Endothelial cell of umbilical vein (primary cell): ENCODE measurements at places on chromosomes 3 and 15.

GRCh38 chr15:50148362-50148963 lies 29.4 kb upstream of the ATP8B4 start:
- DNase-seq, result peak; percentile 61

- no peak for DNase-seq
These were observed 14.7 kb upstream of the MBNL1 start for GRCh38 chr3:152254041-152254440.

DNA sequence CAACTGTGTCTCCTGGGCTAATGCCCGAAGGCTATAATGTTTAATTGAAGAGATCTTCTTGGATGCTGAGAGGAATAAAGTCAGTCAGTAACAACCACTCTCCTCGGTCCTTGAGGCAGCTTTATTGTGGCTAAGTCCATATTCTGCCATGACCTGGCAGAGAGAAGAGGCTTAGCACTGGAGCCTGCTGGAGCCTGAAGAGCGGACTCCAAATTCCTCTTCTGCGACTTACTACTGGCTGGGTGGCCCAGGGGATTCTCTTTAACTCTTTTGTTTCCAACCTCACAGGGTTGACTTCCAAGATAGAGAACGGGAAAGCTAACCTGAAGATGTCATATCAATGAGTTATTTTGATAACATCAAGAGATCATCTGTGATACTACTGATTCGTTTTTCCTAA lies 71.1 kb downstream of the MYO1E start:
- DNase-seq, result no peak

GRCh38 chr15:68295014-68295805 lies 17.7 kb downstream of the FEM1B start:
- no peak for DNase-seq

DNA sequence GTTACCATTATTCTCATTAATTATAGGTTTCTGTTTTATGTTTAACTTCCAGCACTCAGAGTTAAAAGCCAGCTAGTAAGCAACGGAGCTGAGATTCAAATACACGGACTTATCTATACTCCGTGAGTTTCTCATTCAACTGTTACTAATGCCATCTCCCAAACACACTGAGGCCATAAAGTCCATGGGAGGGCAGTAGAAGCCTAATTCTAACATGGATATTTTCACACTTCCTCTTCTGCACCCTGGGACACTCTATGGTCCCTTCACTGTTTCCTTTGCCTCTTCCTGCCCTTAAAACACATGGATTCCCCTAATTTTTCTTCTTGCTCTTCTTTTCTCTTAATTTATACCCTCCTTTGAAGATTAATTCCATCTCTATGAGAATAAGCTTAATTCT lies 245.0 kb downstream of the KLF13 start:
- no peak for DNase-seq

DNA sequence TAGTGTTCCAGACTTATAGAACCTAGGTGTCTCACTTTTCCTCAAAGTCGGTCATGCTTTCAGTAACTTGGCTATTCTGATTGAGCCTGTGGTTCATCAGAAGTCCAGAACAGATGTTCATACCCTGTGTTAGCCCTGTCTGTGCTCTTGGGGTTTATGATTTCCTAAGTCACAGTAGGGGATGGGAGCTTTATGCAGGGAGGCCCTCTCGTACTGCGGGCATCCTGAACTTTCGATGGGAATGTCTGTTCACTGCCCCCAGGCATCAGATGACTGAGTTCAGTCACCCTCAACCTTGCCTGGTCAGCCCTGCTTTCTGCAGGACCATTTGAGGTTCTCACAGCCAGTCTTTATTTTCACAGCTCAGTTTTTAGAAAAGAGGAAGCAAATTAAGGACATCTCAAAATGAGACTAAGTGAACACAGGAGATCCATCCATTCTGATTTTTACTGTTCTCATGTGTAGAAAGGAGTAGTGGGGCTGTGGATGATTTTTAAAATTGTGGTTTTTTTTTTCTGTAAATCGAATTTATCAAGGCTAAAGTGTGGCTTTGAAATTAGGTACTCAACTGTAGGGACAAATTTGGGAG lies 71.3 kb downstream of the CMTM8 start:
- no peak for DNase-seq

DNA sequence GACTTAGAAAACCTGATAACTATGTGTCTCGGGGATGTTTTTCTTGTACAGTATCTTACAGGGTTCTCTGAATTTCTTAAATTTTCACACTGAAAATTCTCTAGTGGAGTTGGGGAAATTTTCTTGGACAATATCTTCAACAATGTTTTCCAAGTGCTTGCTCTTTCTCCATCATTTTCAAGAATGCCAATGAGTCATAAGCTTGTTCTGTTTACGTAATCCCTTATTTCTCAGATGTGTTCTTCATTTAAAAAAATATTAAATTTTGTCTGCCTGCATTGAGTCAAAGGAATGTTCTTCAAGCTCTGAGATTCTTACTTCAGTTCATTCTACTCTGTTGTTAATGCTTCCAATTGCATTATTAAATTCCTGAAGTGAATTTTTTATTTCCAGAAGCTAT lies 21.9 kb upstream of the PLSCR2 start:
- no peak for DNase-seq

DNA sequence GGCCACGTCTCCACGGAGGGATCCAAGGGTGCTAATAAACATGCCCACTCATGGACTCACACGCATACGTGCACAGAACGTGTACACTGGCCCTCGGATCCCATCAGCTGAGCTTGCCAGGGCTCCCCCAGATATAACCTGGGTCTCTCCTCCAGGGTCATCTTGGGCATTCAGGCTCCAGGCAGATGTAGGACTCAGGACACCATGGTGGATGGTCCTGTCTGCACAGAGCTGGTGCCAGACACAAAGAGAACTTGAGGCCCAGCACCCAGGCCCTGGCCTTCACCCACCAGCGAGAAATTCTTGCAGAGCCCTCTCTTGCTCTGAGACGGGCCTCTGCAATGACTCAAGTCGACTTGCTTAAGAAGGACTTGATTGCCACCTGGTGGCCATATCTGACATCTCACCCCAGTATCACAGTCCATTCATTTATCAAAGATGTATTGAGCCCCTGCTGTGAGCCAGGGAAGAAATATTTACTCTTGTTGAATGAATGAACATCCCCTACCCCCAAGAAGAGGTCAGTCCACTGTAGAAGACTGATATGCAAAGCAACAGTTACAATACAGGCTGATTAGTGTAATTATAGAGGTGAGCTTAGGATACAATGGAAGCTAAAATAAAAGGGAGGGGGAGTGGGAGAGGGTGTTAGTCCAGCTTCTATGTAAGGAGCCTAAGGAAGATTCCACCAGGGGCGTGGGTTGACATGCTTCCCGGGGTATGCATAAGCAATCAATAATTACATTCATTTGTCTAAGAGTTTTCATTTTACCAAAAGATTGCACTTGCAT lies 34.2 kb upstream of the VPS8 start:
- DNase-seq, result peak; percentile 85

DNA sequence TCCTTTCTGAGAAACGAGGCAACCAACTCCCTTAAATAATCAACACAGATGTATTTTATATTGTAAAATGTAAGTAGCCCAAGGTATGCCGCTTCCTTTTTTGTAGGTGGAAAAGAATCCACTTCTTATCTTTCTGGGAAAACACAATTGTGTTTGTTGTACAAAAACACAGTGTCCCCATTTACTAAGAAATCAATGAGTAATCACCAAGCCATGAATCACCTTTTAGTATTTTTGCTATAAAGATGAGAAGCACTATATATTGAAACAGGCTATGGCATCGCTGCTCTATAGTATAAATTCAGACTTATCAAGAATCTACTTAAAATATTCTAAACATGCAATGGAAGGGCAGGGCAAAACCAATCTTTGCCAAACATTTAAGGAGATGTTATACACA lies 104.0 kb downstream of the TNIK start:
- peak; percentile 44 for DNase-seq

DNA sequence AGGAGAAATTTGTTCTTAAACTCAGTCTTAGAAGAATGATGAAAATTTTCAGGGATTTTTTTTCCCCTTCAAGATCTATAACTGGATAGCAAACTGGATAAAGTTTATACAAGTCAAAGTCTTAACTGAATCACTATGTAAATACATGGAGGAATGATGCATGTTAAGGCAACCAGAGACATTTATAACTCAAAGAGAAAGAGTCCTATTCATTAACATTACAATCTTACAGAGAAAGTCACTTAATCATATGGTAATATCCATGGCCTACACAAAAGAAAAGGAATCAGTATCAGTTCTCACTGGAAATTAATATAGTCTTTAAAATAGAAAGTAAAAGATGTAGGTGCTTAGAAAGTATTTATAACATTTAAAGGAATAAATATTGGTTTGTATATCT lies 869.1 kb downstream of the TBL1XR1 start:
- no peak for DNase-seq

DNA sequence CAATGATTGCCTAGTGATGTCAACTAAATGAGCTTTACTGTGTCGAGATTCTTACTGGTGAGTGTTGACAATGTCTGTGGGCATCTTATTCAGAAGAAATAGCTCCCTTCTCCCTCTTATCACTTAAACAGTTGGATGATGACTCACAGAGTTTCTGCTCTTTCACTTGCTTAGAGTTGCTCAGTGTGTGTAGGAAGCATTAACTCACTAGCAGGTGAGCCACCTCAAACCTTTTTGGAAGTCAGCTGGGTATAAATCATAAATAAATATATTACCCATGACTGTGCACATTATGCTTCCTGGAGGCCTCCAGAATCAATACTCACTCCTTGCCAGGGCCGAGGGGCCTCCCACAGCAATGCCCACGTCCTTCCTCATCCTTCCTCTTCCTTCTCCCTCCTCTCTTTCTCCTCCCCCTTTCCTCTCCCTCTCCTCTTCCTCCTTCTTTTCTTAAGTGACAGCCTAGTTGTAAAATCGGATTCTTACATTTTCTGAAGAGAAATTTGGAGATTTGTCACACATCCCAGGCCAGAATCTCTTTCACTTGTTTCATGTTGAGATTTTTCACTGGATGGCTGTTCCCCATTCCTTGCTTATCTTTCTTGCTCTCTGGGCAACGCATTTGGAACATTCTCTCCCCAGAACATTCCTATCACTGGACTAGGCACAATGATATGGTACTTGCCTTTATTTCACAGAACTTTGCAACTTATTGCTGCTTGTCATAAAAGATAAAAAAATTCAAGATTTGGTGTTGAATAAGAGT lies 17.5 kb downstream of the SHC4 start:
- DNase-seq, result peak; percentile 8

DNA sequence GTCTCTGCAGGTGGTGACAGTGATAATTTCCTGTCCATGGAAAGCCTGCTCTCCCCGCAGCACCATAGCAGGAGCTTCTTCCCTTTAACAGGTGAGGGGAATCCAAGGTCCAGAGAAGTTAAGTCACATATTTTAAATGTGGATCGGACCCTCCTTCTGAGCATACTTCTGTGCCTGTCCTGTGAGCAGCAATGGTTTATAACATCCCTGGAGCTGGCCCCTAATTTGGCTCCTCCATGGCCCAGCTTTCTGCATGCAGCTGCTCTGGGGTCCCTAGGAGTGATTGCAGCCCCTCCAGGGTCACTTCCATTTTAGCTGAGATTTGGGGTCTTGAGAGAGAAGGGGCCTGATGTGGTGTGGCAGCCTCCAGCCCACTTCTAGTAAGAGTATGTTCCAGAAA lies 127.8 kb downstream of the EEFSEC start:
- no peak for DNase-seq

- DNase-seq, result no peak
These were observed 94.6 kb upstream of the RASGRF1 start for GRCh38 chr15:79185199-79185598.

GRCh38 chr15:53251523-53251922 lies 461.4 kb upstream of the ONECUT1 start:
- no peak for DNase-seq

DNA sequence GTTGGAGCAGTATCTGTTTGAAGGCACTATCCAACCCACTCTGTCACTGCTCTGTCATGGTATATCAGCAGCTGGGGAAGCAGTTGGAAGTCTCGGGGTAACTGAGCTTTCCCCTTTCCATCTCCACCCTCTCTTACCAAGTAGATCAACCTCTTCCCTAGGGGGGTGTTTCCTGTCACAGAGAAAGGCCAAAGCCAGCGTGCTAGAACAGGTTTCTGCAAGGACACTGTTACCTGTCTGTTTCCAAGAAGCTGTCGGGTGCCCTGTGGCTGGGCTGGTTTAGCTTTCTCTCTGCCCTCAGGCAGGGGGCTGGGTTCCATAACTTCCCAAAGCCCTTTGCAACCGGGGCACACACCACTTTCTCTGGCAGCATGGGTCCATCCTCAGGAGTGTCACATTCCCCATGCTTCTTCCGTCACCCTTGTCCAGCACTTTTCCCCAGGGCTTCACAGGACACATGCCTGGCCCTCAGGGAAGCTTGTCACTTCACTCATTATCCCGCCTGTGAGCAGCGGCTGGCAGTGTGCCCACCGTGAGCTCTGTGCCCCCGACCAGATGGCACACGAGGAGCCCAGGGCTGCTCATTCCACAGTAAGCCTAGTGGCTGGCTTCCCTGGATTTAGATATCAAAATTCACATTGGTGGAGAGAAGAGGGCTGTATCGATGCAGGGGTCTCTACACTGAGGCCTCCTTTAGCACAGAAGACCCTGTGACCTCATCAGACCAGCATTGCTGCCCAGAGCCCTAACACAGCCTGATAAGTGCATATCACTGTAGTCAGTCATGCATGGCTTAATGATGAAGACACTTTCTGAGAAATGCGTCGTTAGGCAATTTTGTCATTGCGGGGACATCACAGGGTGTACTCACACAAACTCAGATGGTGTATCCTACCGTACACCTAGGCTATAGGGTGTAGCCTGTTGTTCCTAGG lies 205.8 kb downstream of the SLCO3A1 start:
- DNase-seq, result no peak

DNA sequence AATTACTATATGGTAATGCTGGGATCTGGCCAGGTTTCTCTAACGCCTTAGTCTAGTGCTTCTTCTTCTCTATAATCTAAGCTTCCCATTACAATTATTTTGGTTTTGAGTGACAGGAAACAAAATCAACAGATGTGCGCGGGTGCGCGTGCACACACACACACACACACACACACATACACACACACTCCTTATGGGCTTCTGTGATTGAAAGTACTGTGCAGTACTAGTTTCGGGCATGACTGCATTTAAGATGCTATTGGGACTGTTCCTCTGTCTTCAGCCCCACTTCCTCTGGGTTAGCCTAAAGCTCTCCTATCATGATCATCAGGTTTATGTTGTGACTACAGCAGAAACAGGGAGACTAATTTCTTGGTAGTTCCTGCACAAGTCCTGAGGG lies 32.2 kb downstream of the EPHB1 start:
- DNase-seq, result no peak

DNA sequence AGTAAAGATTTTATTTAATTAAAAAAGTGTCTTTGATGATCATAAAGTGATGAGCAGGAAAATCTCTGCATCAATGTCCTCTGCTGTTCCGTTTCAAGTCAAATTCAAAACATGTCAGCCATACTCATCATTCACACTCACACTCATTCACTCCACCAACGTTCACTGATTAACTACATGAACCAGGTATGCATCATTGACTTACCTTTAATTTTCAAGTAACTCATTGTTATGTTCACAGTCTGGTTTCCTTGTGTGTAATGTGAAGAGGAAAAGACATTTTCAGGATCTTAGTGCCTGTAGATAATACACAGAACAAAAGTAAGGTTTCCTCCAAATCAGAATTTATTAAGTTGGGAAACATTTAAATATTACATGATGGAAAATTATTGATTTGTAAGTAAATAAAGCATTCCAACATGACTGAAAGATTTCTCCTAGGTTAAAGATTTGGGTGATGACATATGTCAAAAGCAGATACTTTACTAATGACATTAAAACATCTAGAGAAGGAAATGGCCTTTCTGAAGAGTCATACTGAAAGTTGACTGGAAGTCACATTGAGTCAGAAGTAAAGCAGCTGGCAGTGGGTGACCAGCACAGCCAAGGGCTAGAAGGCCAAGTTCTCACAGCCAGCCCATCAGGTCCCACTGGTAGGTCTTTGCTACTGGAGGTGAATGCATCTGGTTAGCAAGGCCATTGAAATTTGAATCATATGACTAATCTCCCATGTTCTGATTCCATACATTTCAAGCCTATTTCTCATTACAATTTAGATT lies 251.9 kb downstream of the CDIN1 start:
- DNase-seq, result no peak
